ENCODE measurements at places on chromosomes 2 and 18.

- DNase-seq, result peak; percentile 9
Observed at GRCh38 chr18:61666876-61667590, 225.8 kb downstream of the RNF152 start.

DNA sequence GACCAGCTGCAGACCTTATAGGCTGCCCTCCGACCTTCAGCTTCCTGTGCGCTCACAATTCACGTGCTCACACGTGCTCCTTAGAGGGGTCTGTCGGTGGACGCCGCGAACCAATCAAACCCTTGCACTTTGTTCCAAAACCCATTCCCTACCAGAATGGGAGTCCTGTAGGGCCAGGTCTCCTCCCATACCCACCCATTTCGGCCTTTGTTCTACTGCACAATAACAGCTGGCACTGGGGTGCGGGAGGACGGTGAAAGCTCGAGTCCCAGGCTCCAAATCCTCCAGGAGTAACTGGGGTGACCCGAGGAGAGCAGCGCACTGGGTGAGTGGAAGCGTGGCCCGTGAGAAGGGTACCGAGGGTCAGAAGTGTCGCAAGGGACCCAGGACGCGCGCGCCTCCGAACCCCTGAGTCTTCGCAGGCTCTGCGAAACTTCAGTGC, 13.0 kb downstream of the SIX3 start:
- no peak for DNase-seq

DNA sequence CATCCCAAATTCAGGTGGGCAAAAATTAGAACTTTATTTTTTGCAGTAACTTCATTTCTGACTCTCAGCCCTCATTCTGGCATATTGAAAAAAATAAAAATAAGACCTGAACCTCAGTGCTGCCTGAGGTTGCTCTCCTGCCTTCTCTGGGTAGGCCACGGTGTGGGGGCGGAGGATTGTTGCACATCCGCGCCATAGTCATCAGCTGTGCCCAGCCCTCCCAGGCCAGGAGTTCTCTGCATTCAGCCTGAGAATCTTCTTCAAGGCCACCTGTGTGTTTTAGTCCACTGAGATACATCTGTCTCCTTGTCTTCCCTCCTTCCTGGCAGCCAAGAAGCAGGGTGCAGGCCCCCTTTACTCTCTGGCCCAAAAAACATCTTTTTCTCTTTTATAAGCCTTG, 94.7 kb downstream of the ARMC9 start:
- no peak for DNase-seq

DNA sequence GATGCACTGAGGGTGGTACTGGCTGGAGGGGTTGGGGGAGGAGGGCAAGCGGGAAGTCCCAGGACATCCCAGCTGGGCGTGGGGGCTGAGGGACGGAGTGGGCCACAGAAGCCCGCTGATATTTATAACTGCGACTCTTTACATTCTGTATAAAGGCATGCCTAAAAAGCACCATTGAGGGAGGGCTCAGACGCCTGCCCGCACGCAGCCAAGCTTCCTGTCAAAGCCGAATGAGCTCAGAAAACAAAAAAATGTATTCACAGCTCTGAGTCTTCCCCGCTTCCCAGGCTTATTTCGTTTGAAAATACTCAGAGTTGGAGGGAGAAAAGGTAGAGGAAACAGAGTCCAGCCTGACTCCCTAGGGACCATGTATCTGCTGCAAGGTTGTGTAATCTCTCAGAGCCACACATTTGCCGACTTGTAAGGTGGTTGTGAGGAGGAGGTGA, 170.1 kb upstream of the HAAO start:
- no peak for DNase-seq

DNA sequence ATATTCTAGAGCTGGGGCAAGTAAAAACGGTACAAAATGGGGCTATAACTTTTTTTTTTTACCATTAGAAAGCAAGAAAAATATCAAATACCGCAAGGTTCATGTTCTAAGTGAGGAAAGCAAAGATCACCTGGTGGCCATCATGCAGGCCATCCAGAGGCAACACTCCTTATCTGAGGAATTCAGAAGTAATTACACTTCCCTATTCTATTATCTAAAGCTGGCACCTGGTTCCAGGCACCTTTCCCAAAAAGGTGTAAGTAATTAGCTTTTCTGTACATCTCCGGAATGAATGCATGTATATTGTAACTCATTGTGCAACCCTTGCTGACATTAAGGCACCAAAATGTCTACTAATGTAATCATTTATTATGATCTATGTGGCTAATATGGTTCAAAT, 152.5 kb upstream of the GYPC start:
- DNase-seq, result no peak
